ENCODE measurements at places on chromosomes 1 and 21.

GRCh38 chr1:19015476-19015875, 59.0 kb upstream of the IFFO2 start:
- no peak for DNase-seq

GRCh38 chr21:38297871-38298270, 41.1 kb downstream of the KCNJ15 start:
- no peak for DNase-seq

GRCh38 chr1:12435639-12436344, 182.2 kb downstream of the DHRS3 start:
- DNase-seq: peak; percentile 26

DNA sequence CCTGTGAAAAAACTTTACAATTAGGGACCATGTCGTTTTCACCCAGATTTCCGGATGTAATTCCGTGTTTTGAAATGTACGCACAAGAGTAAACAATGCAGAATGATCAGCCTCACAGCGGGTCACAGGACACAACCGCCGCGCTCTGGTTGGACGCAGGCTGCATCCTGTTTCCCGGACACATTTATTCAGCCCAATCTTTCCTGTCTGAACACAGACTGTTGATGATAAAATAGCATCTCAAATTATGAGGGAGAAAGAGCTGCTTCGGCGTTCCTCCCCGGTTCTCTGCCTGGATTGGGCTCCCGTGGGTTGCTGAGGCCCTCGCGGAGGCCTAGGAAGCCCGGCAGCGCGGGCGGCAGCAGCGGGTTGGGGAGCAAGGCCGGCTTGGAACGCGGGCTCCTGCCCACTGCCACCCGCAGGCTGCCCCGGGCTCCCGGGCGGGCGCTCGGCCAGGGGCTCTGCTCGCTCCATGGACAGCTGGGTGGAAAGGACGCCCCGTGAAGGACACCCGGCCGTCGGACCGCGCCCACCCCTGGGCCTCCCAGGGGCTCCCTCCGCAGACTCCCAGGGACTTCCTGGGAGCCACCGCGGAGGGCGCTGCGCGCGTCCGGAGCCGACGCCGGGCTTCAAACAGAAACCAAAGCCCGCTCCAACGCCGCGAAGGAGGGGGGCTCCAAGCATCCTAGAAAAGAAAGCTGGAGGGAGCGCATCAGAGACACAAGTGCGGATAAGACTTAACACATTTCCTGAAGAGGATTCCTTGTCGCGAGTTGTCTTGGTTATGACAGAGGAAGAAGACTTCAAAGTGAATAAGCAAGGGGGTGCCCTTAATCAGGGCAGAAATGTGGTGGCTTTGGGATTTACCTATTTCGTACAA, 122.3 kb downstream of the ESRRG start:
- DNase-seq: no peak

GRCh38 chr1:232986527-232986922, 36.1 kb downstream of the NTPCR start:
- DNase-seq: no peak

DNA sequence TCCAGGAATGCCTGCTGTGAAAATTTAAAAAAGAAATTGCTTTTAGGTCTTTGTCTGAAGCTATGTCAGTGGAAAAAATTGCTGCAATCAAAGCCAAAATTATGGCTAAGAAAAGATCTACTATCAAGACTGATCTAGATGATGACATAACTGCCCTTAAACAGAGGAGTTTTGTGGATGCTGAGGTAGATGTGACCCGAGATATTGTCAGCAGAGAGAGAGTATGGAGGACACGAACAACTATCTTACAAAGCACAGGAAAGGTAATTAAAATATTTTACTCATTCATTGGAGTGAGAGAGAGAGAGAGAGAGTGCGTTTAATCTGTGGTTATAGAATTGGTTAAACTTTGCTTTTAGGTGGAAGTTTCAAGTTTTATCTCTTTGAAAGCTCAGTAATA, 20.0 kb downstream of the CDC73 start:
- DNase-seq: no peak

DNA sequence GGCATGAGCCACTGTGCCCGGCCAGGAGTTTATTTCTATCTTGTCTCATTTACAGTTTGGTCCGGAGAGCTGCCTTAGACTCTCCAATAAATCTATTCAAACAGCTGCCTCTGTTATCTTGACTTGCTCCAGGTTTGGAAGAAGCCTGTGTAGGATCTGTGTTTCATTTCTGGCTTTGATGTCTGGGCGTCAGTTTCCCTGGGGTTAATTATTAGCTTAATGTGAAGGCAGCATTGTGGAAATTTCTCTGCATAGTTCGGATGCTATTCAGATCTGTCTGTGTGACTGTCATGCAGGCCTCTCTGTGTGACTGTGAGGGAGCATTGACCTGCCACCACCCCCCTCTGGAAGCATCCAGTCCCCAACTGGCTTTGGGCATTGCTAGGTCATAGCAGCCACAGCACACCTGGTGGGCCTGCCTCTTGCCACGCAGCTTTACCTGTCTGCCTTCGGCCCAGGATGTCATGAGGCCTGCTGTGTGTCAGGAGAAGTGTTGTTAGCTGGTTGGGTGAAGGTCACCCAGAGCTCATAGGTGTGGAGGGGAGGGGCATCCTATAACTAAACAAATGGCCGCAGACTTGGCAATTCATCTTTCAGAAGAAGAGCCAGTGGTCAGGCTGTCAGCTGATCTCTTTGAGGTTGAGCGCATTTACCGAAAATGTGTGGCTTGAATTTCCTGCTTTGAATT, 9.8 kb downstream of the IFNGR2 start:
- DNase-seq: no peak

GRCh38 chr1:112454316-112454715, 54.4 kb upstream of the WNT2B start:
- DNase-seq: no peak

Data from activated CD4-positive, alpha-beta T cell treated with anti-CD3 and anti-CD28 coated beads for 4 hours (primary cell).